NCI-H1105 (cell line): ENCODE measurements at places on chromosomes 1 and 21.

DNA sequence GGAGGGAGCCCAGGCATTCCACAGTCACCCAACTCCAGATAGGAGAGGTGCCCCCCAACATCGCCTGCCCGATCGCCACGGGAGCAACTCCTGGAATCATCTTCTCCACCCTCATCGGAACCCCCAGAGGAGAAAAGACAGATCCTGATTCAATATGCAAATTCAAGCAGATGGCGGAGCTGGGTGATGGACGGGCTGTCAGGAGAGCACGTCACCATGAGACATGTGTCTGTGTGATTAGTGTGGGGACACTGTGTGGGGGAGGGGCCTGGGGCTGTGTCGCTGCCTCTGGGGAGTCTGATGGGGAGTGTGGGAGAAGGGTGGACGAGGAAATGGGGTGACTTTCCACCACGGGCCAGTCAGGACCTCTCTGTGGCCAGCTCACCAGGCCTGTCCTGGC, 90.2 kb upstream of the CSF3R start:
- DNase-seq = no peak

DNA sequence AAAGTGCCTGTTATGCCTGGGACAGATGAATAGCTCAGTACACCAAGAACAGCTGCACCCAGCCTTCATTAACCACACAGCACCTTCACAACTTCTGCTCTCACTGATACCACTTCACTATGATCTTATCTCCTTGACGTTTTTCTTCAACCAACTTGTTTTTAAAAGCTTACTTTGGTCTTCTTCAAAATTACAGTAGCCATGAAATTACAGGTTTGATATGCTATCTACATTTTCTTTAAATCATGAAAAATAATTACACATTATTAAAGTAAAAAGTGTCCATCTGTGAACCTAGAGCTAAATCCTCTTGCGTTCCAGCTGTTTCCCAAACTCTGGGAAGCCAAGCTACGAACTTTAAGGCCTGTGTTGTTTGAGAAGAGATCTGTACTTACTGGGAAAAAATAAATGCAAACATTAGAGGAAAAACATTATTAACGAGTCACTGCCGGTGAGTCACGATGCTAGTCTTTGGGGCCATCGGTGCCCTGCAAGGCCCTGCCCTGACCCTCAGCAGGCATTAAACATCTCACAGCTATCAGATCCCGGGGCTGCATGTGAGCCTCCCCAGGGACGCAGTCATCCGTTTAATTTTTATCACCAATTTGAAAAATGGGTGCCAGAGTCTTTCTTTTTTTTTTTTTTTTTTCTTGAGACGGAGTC, 56.3 kb upstream of the GPR153 start:
- DNase-seq = no peak

DNA sequence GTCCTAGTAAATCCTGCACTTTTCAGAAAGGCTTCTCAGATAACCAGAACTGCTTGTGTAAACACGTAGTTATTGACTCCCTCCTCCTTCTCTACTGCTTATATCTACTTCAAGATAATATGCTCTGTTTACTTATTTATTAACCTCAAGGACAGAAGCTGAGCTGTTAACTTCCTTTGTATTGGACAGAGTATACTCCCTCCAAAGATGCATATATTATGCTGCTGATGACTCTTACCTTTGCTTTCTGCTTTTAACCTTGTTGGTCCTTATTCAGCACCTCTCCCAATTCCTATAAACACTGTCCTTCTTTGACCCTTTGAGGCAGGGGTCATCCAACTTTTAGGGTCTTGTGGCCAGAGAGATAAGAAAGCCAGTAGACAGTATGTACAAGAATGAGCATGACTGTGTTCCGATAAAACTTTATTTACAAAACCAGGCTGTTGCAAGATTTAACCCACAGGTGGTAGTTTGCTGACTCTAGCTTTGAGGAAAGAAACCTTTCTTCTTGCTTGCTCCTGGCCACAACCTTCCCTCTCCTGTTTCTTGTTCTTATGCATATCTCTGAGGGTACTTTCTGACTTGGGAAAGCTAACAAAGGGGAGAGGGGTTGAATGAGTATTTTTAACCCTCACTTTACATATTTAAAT, 4.9 kb downstream of the TPM3 start:
- DNase-seq = no peak

GRCh38 chr1:54361342-54361741, 44.9 kb downstream of the SSBP3 start:
- DNase-seq = no peak

DNA sequence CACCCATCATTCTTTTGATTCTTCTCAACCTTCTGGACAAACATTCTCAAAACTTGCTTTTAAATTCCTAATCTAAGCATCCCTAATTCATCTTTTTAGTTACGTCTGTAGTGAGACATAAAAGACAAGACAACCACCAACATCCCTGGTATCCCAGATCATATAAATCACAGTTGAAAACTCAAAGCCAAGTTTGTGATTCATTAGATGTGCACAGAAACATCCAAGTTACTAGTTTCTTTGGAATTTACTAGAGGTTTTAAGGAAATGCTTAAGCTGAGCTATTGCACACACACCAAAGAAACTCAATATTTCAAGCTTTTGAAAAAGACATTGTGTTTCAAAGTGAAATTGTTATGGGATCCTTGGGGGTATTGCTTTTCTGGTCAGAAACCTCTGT, 47.6 kb downstream of the ATP6V1G3 start:
- DNase-seq = no peak

DNA sequence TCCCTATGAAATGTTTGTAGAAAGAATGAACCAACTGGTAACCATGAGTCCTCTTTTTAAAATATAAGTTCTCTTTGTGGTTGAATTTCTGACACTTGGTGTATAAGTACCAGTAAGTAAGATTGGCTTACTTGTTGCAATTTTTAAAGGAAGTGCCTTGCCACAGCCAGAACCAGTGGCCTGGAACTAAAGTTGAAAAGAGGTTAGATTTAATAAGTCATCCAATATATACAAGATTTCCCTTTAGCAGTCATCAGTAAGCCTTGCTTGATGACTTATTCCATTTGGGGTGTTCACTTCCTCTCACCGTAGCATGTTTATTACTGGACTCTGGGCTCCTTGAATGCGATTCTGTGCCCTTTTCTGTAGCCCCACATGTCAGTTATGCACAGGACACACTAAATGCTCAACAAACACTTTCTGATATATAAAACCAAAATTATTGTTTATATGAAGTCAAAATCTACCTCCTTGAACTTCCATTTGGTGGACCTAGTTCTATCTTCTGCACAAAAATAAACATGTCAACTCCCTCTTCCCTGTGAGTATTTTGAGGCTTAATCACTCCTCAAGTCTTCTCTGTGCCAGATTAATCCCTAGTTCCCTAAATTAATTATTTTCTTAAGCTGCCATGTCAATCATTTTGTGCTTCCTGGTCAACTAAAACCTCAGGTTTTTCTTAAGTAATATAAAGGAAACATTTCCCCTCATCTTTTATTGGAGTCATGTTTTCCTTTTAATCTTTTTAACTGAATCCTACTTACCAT, 218.1 kb downstream of the ST6GALNAC3 start:
- DNase-seq = no peak

DNA sequence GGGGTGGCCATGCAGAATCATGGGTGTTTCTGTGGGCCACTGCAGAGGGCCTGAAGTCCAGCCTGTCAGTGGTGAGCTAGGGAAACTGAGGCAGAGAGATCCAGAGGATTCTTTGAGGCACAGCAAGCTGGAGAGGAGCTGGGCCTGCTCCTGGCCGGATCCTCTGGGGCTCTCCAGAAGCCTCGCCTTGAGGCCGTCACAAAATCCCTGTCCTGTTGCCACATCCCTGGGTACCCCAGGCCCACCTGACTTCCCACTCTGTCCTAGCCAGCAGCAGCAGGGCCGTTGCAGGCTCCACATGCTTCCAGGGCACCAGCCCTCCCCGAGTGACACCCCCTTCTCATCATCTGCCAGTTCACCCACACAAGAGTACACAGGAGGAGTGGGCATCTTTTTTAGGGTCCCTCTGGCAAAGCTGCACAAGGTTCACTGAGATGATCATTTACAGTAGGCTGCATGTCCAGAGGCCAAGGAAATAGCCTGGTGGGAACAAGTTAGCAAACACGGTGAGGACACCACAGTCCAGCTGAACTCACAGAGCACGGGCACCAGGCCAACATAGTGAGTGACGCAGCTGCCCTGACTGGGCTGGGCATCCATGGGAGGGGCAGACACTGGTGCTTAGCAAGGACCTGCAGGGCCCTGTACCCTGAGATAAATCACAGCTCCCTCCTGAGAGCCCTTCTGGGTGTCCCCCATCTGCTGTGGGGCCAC, 25.1 kb upstream of the TSPEAR start:
- DNase-seq = peak; percentile 62

- DNase-seq = no peak
Measured at GRCh38 chr1:26305667-26306289, 658 bp downstream of the UBXN11 start.

DNA sequence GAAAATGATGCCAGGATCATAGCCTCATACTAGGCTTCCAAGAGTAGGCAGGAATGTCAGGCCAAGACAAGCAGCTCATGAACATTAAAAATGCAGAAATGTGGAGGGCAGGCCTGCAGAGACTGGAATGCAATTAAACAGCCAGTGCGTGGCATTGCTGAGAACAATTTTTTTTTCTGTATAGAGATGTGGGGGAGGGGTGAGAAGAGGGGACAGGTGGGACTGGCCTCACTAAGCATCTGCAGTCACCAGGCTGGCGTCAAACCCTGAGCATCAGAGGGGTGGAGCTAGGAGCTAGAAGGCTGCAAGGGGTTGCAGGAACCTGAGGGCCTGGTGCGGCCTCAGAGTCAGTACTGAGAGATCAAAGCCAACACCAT, 114.1 kb downstream of the TNR start:
- no peak for DNase-seq

DNA sequence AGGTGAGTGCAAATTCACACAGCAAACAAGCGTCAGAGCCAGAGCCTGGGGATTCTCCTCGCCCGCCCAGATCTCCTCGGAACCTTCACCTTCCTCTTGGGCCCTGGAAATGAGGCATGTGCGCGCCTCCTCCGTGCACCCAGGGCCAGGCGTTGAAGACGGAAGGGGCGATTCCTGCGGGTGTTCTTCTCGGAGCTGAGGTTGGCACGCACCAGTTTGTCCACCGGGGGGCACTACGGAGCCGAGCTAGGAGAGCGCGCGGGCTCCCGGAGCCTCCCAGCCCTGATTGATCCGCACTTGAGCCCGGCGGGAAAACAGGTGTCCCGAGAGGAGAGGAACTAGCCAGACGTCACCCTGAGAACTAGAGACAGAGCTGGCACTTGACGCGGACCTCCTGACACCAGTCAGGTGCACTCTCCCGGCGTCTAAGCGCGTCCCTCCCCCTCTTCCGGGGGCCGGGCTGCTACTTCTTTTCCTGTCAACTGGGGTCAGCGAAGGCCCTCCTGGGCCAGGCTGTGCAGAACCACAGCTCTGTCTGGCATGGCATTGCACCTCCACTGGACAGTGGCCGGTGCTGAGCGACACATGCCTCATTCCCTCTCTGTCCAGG, 18.3 kb upstream of the SERINC2 start:
- peak; percentile 91 for DNase-seq

- no peak for DNase-seq
Measured at GRCh38 chr1:224505454-224506093, 71.0 kb upstream of the WDR26 start.

DNA sequence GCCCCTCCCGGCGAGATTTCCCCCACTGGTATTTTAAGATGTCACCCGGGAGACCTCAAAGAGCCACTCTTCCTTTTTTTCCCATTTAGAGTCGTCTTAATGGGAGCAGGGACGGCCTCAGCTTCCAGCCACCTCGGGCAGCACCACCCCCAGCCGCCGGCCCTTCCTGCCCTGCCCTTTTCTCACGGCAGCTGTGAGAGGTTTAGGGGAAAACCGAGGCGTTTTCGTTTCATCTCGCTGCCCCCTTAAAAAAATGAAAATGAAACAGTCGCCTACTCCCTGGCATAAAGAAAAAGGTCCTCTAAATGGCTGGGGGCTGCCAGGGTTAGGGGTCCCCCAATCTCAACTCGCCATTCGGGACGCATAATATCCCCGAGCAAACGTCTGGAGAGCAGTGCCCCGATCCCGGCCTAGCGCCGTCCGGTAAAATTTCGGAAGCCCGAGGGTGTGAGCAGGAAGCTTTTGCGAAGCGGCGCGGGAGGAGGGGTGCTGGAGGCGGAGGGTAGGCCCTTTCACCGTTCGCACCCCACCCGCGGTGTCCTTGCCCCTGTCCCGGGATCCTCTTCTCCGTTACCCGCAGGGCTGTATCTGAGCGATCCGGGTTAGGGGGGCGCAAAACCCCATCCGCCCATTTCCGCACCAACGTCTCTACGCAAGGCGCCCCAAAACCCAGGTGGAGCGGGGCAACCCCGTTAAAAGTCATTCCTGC, 1.2 kb downstream of the RUNX3 start:
- DNase-seq = no peak

GRCh38 chr1:110554871-110555801, 36.2 kb upstream of the KCNA10 start:
- DNase-seq = no peak

DNA sequence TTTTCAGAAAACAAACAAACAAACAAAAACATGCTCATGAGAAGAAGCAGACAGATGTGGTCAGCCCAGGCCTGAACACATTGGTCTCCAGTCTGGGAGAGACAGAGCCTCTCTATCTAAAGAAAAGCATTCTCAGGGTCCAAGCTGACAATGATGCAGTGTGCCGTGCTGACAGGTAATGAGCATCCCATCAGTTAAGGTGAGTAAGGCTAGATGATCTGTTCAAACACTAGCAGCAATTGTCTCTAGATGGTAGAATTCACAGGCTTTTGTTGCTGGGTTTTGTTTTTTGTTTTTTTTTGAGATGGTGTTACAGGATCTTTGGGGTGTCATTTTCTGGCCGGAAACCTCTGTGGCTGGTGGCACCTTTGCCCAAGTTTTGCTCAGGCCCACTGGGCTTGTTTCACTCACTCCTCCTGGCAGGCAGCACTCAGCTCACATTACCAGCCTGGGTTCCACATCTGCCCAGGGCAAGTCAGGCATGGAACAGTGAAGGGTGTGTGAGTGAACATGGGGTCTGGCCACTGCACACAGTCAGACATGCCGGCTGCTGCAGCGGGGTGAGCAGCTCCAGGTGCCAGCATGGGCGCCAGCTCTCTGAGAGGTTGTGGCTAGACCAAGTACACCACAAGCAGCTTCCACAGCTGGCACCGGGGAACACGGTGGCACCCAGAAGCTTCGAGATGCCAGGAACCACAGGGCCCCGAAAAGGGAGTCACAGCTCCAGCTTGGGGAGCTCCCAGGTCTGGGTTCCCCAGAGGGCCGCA, 2.5 kb upstream of the C1QA start:
- no peak for DNase-seq

DNA sequence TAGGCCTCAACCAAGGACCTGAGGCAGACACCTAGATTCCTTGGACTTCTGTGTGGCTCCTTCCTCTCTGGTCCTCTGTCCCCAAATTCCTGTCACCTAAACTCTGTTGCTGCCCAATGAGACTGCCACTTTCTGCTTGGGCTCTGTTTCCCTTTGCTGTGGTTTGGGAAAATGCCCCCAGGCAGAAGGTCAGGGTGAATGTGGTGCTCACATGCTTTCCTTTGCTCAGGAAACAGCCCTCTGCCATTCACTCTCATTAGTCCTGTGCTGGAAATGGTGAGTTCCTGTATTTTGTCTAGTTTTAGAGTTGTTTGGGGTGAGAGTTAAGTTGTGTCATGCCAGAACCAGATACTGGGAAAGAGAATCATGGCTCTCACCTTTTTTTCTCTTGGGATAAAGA, 22.7 kb upstream of the SHE start:
- DNase-seq = no peak

- DNase-seq = peak; percentile 29
Measured at GRCh38 chr1:87449348-87449963, 120.8 kb downstream of the LMO4 start.

- peak; percentile 78 for DNase-seq
Measured at GRCh38 chr1:47659146-47659545, 221.3 kb downstream of the FOXD2 start.
